Mesendoderm (in vitro differentiated cells): ENCODE measurements at places on chromosomes 5 and 9.

DNA sequence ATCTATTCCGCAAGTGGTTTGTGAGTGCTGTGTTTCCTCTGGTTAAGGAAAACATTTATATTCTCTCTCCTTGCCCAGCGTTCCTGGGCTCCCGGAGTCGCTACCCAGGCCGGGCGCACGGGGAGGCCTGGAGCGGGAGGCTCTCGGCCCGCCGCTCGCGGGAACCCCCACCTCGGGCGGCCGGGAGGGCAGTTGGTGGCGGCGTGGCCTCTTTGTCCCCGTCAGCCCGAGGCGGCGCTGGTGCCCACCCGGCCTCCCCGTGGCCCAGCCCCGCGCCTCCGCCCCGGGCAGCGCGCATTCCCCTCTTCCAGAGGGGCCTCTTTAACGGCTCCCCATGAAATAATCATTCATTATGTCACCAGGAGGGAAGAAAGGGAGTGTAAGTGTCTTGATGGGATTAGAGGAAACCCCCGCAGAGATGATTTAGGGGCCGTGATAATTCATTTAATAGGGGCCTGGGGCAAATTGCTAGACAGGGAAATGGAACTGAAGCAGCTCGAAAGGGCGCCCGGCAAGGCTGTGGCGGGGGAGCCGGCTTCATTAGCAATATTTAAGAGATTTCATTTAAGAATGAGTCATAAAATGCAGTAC is 181.9 kb upstream of the TBCA start:
- no peak overlapping the region for H3K27ac ChIP-seq
- H3K4me3 ChIP-seq: no peak overlapping the region
- DNase-seq: peak; percentile 84
- no peaks in the 10 kb centered on the region for H3K36me3 ChIP-seq

- DNase-seq: peak; percentile 39
- H3K27ac ChIP-seq: no peak overlapping the region
- no peaks in the 10 kb centered on the region for H3K36me3 ChIP-seq
Measured at GRCh38 chr9:131310833-131311554, 21.5 kb downstream of the PLPP7 start.

- no peaks in the 10 kb centered on the region for H3K36me3 ChIP-seq
- H3K27me3 ChIP-seq: peaks cover 2% of the 10 kb centered on the region
Measured at GRCh38 chr9:106861640-106862109, 1.3 kb upstream of the ZNF462 start.

DNA sequence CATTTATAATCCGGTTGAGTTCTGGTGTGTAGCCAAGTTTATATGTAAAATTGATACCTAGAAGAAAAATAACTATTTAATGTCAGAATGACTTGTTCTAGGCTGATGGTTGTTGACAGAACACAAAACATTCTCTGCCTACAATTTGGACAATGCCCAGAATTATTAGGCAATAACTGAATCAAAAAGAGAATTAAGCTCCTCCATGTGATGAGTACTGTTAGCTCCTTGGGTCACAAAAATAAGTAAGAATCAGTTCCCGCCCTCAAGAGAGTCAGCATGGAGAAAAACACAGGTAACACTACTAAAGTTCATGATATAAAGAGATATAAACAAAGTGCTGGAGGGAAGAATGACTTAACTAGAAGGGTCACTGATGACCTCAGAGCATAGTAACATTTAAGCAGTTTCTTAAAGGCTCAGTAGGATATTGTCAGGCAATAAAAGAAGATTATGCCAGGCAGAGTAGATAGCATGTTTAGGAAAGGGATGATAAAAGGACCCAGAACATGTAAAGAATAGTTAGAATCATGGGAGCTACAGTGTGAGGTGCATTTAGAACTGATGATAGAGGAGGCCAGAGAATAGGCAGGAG is 200.5 kb upstream of the ACTBL2 start:
- DNase-seq: no peak
- no peak overlapping the region for H3K27ac ChIP-seq
- no peaks in the 10 kb centered on the region for H3K36me3 ChIP-seq
- no peaks in the 10 kb centered on the region for H3K4me1 ChIP-seq

DNA sequence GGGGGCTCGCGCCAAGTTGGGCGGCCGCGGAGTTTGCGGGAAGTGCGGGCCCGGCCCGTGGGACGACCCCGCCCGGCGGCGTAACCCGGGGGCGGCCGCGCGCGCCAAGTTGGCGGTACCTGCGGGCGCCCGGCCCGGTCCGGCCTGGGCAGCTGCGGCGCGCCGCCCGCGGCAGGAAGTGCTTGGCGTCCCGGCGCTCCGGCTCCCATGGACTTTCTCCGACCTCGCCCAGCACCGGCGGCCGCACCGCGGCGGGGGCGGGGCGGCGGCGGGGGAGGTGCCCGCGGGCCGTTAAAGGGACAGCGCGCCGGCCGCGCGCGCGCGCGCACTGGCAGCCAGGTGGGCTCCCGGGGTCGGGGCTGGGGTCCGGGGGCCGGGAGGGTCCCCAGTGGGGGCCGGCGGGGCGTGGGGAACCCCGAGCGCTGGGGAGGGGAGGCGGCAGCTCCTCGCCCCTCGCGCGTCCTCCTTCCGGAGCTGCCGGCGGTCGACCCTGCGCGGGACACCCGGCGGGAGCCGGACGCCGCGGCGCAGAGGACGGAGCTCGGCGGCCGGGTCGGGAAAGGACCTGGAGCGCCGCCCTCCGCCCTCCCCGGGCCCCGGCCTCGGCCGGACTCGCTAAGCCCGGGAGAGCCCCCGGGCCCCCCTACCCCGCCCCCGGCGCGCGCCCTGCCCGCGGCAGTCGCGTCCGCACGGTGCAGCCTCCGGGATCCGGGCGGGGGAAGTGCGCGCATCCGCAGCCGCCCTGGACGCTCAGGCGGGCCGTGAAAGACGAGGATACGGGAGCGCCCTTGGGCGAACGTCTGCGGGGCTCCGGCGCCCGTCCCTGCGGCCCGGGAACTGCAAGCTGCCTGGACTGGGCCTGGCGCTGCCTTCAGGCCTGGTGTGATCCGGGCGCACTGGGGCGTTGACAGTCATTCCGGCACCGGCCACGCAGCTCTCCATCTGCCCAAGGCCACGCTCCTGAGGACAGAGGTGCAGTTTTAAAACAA is at the start of gene NACC2:
Gene NACC2, minus strand, starts transcription at position 220 of the 989 bp plus-strand sequence. CDS start 44,768 bp downstream, outside the sequence.
- no peaks in the 10 kb centered on the region for H3K36me3 ChIP-seq
- peak; percentile 31 for DNase-seq
- peaks cover 2% of the 10 kb centered on the region for H3K27me3 ChIP-seq
- H3K4me1 ChIP-seq: no peaks in the 10 kb centered on the region
- peak within 1 kb of the TSS; percentile 25 for H3K4me3 ChIP-seq

DNA sequence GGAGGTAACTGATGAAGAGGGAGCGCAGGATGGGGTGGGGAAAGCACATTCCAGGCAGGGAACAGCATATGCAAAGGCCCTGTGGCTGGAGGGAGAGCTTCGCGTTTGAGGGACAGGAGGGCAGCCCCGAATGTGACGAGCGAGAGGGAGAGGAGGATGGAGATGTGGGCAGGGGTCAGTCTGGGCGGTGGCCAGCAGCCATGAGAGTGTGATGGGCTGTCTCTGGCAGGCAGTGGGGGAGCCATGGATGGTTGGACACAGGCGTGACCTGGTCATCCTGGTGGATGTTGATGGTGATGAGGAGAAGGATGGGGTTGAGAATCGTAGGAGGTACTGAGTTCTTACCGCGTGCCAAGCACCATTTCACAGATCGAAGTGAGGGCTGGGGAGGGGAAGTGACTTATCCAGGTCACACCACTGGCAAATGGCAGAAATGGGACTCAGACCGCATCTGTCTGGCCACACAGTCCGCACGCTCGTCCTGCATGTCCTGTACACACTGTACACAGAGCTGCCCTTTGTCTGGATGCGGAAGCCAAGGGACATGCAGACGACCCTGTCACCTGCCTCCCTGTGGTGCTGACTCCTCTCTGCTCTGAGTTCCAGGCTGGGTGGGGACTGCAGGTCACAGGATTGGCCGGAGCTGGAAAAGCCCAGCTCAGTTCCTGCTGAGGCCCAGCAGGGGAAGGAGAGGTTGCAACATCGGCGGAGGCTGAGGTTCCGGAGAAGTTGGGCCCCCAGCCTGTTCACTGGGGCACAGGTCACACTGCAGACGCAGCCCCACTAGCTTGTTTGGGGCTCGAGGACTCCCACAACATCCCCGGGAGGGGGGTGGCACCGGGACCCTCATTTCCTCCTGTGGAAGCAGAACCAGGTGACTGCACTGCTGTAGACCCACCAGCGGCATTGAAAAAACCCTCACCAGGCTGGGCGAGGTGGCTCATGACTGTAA is 165.6 kb upstream of the IER5L start:
- no peak overlapping the region for H3K4me3 ChIP-seq
- peaks cover 1% of the 10 kb centered on the region for H3K4me1 ChIP-seq
- no peak overlapping the region for H3K27ac ChIP-seq
- H3K36me3 ChIP-seq: no peaks in the 10 kb centered on the region
- no peak for DNase-seq

- no peak overlapping the region for H3K27ac ChIP-seq
- no peak overlapping the region for H3K4me3 ChIP-seq
- no peaks in the 10 kb centered on the region for H3K36me3 ChIP-seq
- no peaks in the 10 kb centered on the region for H3K27me3 ChIP-seq
Measured at GRCh38 chr9:108786322-108786721, 69.5 kb downstream of the ACTL7B start.

- no peaks in the 10 kb centered on the region for H3K27me3 ChIP-seq
- H3K4me1 ChIP-seq: peaks cover 7% of the 10 kb centered on the region
- H3K27ac ChIP-seq: no peak overlapping the region
- H3K36me3 ChIP-seq: no peaks in the 10 kb centered on the region
Measured at GRCh38 chr9:124661271-124661670, 109.8 kb downstream of the NR6A1 start.

DNA sequence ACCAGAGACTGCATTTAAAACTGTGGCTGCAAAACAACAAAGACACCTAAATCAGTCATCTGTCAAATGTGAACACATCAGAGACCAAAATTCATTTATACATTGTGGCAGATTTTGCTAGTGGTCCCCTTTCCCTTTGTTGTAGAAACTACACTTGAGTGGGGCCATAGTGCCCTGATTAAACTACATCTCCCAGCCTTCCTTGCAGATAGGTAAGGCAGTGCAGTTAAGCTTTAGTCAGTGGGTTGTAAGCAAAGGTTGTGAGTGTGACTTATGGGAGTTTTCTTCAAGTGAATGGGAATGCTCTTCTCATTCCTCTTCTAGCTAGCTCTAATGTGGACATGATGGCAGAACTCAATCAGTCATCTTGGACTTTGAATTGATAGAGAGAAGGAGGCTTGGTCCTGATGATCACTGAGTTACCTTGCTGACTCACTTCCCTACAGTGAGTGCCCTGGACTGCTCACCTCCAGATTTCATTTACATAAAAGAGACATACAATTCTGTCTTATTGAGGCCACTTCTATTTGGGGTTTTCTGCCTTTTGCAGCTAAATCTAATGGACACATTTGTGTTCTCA is 35.2 kb upstream of the SPARC start:
- no peak for DNase-seq
- H3K27ac ChIP-seq: no peak overlapping the region
- H3K27me3 ChIP-seq: no peaks in the 10 kb centered on the region
- H3K36me3 ChIP-seq: no peaks in the 10 kb centered on the region
- peaks cover 10% of the 10 kb centered on the region for H3K4me1 ChIP-seq
- H3K4me3 ChIP-seq: no peak overlapping the region

GRCh38 chr5:112342389-112342788 is 76.7 kb downstream of the EPB41L4A start:
- H3K27me3 ChIP-seq: no peaks in the 10 kb centered on the region
- no peaks in the 10 kb centered on the region for H3K36me3 ChIP-seq
- no peak overlapping the region for H3K27ac ChIP-seq
- H3K4me3 ChIP-seq: no peak overlapping the region

DNA sequence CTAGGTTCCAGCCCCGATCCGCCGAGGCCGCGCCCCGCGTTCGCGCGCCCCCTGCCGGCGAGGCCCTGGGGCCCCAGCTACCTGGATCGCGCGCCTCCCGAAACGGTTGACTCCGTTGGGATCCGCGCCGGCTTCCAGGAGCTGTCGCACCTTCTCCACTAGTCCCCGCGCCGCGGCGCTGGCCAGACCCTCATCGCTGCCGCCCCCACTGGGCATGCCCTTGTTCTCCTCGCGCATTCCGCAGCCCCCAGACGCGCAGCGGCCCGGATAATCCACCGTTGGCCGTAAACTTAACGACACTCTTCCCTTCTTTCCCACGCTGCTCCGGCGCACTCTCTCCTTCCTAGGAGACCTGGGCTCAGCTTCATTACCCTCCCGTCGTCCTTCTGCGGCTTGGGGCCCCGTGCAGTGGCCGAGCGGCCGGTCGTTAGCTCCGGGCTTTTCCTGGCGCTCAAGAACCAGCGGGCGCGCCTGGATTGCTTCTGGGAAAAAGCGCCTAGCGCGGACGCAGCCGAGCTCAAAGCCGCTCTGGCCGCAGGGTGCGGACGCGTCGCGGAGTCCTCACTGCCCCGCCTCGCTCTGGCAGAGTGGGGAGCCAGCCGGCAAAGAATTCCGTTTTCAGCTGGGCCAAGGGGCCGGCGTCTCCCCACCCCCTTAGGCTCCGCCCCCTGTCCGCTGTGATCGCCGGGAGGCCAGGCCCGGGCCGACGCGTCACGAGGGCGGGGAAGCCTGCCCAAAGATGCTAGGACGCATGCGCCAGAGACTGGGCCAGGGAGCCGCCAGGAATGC is at the start of gene CDKN2B:
Gene CDKN2B, minus strand, starts transcription at position 589 of the 789 bp plus-strand sequence. Its CDS starts 352 bp downstream, at position 237.
- peak; percentile 96 for DNase-seq
- H3K27me3 ChIP-seq: peaks cover 10% of the 10 kb centered on the region
- peaks cover 2% of the 10 kb centered on the region for H3K4me1 ChIP-seq
- peak within 1 kb of the TSS; percentile 58 for H3K27ac ChIP-seq

DNA sequence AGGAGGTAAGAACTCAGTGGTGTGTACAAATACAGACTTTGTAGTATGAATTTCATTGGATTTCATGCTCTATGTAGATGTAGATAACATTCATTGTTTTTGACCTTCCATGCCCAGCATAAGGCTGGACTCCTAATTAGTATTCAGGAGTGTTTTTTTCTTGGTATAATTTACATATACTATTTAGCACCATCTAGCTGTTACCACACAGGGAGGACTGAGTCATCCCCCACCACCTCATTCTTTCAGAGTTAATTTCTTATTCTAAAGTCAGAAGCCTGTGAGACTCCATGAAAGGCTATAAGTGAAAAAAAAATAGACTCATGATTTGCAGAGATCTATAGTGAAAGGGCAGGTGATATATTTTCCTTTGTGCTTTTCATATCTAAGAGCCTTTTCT is 555.0 kb downstream of the PRR16 start:
- DNase-seq: peak; percentile 15
- H3K27ac ChIP-seq: no peak overlapping the region
- H3K27me3 ChIP-seq: no peaks in the 10 kb centered on the region
- H3K4me1 ChIP-seq: no peaks in the 10 kb centered on the region
- no peak overlapping the region for H3K4me3 ChIP-seq

- no peaks in the 10 kb centered on the region for H3K36me3 ChIP-seq
- no peak overlapping the region for H3K4me3 ChIP-seq
- H3K27ac ChIP-seq: no peak overlapping the region
- no peaks in the 10 kb centered on the region for H3K4me1 ChIP-seq
Measured at GRCh38 chr9:88960632-88961031, 30.6 kb upstream of the S1PR3 start.

- DNase-seq: no peak
- H3K27me3 ChIP-seq: no peaks in the 10 kb centered on the region
- no peak overlapping the region for H3K4me3 ChIP-seq
- H3K36me3 ChIP-seq: no peaks in the 10 kb centered on the region
- no peaks in the 10 kb centered on the region for H3K4me1 ChIP-seq
- no peak overlapping the region for H3K27ac ChIP-seq
Measured at GRCh38 chr5:7597059-7597642, 201.2 kb downstream of the ADCY2 start.
